ENCODE measurements at places on chromosomes 12 and 14.

DNA sequence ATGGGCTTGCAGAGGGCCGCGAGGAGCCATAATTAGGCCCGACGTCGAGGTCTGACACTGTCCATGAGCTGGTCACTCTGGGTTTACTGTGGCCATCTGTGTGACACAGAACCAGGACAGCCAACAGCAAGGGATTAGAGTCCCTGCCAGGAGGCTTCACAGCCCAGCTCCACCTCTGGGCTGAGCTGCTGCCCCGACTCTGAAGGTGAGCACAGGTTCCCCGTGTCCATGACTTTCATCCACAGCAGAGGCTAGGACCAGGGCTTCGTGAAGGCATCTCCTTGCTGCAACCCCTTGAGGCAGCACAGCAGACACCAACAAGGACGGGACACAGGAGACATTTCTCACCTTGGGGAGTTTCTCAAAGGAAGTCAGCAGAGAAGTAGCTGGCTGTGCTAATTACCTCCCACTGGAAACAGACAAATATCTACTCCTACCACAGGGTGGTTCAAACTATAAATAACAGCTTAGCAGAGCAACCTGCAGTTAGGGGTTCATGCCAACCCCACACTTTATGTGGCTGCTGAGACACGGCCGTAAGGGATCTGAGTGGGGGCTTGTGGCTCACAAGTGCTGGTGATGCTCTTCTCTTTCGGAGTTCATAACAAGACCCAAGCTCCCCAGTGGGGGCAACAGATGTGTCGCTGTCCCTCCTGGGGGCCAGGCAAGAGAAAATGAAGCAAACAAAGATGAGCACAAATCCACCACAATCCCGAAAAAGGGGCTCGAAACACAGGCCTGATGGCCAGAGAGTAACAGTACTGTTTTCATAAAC is 29.2 kb downstream of the ZFYVE21 start:
- DNase-seq: no peak

- DNase-seq: no peak
These were observed 28.7 kb upstream of the CPNE8 start for GRCh38 chr12:38934078-38934584.

DNA sequence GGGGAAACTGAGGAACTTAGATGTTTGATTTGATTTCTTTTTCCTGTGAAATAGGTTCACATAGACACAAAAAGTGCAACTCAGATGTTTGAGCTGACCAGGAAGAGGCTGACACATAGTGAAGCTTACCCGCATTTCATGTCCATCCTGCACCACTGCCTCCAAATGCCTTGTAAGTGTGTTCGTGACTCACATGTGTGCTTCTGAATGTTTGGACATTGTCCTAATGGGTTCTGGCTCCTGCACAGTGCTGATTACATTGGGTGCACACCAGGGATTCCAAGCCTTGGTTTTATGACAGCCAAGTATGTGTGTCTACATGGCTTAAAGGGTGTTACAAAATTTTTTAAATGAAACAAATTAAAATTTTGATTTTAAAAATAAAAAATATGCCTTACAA is 137.4 kb downstream of the DAAM1 start:
- no peak for DNase-seq

DNA sequence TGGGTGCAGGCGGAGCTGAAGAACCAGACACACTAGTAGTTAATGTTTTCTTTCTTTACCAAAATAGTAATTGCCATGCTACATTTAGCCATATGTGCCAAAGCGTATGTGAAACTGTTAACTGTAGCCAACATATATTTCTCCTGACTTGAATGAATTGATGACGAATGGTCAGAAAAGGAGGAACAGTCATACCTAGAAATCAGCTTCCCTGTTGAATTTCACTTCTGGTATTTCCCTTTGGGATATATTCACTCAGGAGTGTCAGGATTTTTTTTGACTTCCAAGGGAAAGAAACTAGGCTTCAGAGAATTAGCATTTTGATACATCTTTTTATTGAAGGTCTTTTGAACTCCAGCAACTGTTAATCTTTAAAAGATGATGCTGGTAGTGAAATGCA is 87.0 kb downstream of the ERC1 start:
- DNase-seq: no peak

GRCh38 chr14:61611880-61612630 is 83.3 kb upstream of the HIF1A start:
- no peak for DNase-seq

GRCh38 chr12:128661226-128661569 is 162.6 kb downstream of the SLC15A4 start:
- DNase-seq: no peak

DNA sequence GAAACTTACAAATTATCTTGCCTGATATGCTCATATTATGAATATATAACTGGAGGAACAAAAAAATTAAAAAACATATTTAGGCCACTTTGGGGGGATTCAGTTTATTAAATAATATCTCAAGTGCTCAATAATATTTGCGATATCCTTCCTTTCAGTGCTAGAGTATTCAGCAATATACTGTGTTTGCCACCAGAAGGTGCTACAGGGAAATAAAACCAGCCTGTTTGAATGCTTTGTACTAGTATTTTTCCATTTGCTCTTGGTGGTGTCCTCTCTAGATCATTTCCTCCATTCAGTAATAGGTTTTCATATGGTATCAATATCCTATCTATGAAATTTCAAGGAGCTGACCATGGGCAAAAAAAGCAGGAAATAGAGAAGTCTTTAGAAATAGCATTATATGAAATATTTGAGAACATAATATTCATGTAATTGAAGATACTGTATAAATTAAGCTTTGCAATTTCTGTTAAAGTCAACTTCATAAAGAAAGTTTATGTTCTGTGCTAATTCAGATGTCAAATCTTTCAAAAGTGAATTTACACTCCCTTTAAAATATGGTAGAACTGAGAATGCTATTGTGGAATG is 106.2 kb upstream of the NAV3 start:
- DNase-seq: peak; percentile 82

GRCh38 chr12:121628037-121628436 is 1.7 kb downstream of the ORAI1 start:
- no peak for DNase-seq

DNA sequence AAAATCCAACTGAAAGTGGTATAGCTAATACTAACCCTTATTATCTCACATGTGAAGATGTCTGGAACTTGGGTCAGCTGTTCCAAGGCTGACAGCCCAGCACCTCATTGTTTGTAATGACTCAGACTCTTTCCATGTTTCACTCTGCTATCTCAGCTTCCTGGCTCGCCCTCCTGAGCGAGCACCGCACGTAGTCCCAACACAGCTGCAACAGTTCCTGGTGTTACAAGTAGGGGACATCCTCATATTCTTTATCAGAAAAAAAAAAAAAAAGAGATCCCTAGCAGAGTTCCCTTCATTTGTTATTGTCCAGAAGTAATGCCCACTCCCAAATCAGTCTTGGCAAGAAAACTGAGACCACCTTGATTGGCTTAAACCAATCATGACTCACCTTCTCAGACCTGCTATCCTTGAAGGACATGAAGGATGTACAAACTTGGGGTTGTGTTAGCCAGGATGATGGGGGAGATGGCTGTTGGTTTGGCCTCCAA is 92.5 kb downstream of the ADCK1 start:
- peak; percentile 71 for DNase-seq

DNA sequence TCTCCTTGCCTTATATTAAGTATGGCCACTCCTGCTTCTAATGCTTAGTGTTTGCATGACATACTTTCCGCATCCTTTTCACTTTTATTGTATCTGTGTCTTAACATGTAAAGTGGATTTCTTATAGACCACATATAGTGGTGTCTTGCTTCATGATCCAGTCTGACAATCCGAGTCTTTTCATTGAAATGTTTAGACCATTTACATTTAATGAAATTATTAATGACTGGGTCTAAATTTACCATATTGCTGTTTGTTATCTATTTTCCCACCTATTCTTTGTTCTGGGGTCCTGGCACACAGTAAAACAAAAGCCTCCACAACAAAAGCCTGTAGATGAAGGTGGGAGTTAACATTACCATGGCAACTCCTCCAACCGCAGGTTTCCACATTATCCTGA is 22.9 kb downstream of the ERH start:
- no peak for DNase-seq

GRCh38 chr12:27840229-27840999 is 60.4 kb upstream of the MANSC4 start:
- DNase-seq: peak; percentile 42

GRCh38 chr12:42474391-42474790 is 115.2 kb downstream of the PRICKLE1 start:
- peak; percentile 22 for DNase-seq

DNA sequence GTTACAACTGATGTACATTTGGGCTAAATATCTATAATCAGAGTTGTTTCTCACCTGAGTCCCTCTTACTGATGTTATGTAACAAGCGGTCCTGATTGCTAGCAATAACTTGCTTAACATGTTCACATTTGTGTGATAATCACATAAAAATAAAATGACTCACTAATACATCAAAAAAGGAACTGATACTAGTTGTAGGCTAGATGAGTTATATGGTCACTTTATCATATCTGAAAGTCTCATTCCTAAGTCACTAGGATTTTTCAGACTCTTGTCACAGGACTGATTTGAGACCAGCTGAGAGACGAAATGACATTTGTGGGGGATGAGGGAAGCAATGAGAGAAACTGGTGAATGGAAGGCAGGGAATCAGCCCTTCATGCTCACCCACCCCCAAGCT is 34.3 kb downstream of the NKX2-1 start:
- no peak for DNase-seq

GRCh38 chr12:108356835-108357806 is 18.0 kb upstream of the CMKLR1 start:
- no peak for DNase-seq

- DNase-seq: peak; percentile 96
These were observed 411.1 kb downstream of the SYT1 start for GRCh38 chr12:79275631-79276030.

DNA sequence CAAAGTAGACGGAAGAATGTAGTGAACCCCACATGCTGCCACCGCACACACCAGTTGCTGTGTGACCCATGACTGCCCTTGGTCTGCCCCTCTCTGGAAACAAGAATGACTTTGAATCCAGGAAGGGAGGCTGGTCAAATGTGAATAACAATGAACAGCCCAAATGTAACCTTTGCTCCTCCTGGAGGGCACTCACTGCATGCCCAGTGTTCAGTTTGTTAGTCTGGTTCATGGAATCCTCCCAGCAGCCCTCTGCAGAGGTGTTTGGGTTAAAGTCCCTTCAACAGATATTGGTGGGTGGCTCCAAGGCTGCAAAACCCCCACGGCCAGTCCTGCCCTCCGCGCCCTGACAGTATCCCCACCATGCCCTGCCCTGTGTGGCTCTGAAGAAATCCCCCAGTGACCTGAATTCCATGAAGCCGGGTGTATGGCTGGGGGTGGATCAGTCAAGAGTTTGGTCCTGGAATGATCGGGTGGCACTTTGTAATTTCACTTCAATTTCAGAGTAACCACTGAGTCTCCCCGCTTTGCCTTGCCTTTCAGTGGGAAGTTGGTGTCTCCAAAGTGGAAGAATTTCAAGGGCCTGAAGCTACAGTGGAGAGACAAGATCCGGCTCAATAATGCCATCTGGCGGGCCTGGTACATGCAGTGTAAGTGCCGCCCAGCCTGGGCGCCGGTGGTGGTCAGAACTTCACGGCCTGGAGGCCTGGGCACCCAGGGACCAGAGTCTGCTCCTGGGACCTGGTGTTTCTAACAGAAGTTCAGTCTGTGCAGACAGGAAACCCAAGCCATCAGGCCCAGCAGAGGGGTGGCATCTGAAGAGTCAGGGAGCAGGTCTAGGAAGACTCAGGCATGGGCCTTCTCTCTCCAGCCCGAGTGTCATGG is 47.1 kb downstream of the IL31 start:
- no peak for DNase-seq

DNA sequence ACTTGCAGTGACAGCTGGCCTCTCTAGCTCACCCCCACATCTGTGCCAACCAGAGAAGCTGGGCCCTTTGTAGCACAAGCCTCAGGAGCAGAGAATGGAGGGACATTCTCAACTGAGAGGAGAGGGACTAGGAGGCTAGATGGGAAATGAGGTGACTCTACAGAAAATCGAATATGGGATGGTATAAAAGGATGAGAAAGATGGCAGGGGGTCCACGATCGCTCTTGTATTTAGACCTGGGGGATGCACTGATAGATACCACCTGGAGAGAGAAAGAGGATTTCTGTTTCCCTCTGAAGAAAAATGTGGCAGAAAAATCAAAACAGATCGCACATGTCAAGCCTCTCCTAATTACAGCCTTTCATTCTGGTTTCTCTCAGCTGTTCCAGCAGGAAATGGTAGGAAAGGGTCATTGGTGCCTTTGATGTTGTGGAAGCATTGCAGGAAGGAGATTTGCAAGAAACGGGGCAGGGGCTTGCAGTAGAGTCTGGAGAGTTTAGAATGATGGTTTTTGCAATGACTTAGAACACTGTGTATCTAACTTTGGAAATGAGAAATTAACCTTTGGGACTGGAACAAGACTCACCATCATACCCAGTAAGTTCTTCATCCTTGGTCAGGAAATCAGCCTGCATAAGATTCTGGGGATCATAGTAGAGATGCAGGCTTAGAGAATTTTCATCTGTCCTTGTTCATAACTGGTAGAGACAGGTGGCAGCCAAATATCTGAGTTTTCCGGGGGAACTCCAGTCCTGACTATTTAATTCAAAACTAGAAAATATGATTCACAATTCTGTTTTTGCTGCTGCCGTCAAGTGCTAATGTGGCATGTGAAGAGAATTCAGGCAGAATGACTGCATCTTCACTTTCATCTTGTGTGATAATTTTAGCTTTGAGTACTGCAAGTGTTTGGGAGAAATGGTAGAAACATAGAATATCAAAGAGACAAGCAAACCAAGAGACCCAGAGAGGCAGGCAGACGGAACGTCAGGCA is 98.8 kb downstream of the DAD1 start:
- no peak for DNase-seq
